Left lobe of liver (tissue), 2 donors: ENCODE measurements at places on chromosomes 7 and 10. TPM values are rescaled to one million over a fixed set of nuclear protein-coding genes. Genes with fewer than 3 reads are reported as not detected.

The RARRES2 gene
- 852 TPM for total RNA-seq

- DNase-seq, result no peak
Measured at GRCh38 chr10:35058134-35058533, 32.0 kb downstream of the CUL2 start.

The MACC1 gene
- 0.38 TPM for total RNA-seq

DNA sequence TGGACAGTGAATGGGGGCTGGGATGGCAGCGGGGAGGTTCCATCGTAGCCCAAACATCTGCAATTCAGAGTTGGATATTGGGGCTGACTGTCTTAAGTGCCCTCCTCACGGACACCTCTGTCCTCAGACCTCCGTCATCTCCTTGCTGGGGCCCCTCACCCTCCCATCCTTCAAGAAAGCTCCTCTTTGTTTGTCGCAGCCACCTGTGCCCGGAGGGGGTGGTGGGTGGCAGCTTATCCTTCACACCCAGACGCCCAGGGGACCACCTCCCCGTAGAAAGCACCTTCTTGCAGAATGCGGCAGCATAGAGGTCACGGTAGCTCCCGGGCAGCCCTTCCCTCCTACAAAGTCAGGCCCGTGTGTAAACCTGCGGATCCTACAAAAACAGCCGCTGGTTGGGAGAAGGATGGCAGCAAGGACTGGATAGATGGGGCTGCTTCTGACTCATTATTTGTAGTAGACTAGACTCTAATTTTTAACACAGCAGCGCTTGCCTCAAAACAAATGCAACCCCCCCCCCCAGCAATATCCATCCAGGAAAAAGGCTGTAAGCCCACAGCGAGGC, 1.3 kb upstream of the PTPRN2 start:
- no peak for DNase-seq

GRCh38 chr7:108815815-108816214, 246.1 kb downstream of the DNAJB9 start:
- no peak for DNase-seq

DNA sequence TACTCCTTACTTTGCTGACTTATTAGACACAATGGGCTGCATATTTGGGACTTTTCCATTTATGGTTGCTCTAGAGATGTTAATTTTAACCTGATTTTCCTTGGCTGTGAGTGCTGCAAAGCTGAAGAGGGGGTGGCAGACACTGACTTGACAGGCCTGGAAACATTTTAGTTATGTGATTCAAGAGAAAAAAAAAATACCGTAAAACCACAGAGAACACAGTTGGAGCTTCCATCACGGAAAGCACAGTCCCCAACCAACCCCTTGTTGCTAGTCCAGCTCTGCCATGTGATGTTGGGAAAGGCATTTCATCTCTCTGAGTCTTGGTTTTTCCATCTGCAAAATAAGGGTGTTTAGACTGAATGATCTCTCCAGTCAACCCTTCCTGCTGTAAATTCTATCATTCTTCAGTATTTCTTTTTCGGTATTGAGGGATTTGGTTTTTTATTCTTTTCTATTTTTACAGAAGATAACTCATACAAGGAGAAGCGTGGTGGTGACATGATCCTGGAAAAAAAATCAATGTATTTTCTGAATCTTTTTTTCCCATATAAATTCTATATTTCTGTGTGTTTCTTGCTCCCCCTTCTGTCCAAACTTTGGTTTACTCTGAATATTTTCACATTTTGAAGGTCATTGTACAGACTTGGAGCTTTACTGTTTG, 246.1 kb downstream of the REEP3 start:
- no peak for DNase-seq

- no peak for DNase-seq
Measured at GRCh38 chr10:103757531-103758293, 97.7 kb downstream of the SH3PXD2A start.

- no peak for DNase-seq
Measured at GRCh38 chr10:24926557-24926956, 25.8 kb downstream of the PRTFDC1 start.

DNA sequence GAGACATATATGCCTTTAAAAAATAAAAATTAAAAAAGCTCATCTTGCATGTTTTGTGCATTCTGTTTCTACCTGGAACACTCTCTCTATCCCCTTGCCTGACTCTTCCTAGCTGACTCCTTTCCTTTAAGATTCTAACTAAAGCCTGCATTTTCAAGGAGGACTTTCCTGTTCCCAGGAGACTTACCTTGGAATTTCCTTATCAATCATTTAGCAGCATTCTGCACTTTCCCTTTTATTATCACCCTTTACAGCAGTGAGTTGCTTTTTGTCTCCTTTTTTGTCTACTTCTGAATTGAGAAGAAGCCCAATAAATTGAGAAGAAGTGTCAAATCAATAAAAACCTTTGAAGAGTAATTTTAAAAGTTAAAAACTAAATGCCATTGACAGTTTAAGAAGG, 142.2 kb upstream of the TMEM196 start:
- DNase-seq, result no peak

DNA sequence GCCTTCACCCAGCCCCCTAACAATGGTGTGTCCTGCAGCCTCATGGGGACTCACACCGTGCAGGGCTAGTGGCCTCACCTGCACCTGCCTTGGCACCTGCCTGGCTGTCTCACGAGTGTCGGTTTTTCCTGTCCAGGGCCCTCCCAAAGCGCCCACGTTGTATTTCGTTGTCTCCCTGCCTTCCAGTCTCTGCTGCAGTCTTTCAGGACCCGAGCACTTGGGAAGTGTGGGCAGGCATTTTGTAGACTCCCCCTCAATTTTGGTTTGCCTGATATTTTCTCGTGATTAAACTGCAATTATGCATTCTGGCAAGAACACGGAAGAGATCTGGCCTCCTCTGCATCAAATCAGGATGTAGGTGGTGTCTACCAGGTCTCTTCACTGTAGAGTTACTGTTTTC, 17.9 kb downstream of the BNIP3 start:
- DNase-seq, result no peak

DNA sequence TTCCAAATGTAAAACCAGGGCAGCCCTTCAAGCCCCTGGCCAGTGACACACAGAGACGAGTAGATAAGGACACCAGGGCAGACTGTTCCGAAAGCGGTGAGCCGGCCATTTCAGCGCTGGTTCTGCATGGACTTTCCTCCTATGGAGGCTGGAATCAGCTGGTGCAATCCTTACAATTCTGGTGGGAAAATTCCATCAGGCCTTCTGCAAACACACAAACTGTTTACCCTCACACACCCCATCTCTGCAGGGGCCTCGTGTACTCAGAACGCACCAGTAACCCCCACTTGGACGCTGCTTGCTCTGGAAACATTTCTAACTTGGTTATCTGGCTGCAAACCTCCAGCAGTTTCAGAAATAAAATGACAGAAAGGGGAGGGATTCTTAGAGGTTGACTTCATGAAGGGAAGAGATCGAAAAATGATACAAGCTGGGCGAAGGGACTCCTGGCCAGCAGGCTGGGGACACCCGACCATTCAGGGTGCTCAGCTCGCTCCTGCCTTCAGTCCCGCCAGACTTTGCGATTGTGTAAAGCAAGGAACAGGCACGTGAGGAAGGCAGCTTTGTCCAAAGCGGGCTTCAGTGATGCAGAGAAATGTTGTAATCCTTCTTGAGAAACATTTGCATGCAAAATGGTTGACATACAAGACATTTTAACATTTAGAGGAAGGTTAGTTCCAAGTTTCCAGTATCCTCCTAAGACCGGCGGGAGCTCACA, 19.7 kb upstream of the SHH start:
- DNase-seq, result no peak

DNA sequence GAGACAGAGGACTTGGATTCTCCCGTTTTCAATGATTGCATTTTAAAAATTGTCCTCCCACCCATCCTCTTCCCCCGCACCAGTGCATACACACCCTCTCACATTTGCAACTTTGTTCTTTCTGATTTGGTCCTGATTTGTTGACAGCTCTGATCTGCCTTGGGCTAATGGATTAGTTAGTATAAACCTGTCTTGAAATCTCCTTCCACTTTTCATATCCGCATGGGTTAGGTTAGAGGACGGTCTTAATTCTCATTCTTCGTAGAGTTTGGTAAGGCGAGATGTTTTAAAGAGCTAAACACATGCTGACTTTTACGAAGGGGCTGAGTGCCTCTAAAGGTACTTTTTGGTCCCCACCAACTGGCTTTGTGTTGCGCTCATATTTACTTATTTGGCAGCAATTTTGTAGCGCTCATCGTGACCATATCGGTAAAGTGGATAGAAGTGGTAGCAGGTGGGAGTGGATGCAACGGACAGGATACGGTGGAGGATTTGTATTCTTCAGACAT, 1.1 kb downstream of the AHR start:
- DNase-seq, result no peak

GRCh38 chr10:36168777-36169176, 526.7 kb upstream of the FZD8 start:
- no peak for DNase-seq
